Upper lobe of right lung (tissue), 1 donor: ENCODE measurements at places on chromosomes 2 and 18. TPM values are rescaled to one million over a fixed set of nuclear protein-coding genes. Genes with fewer than 3 reads are reported as not detected.

GRCh38 chr2:42071791-42072190 is 24.0 kb downstream of the PKDCC start:
- no peaks in the 10 kb centered on the region for H3K27me3 ChIP-seq
- H3K4me3 ChIP-seq = no peak overlapping the region
- H3K27ac ChIP-seq = no peak overlapping the region
- H3K36me3 ChIP-seq = no peaks in the 10 kb centered on the region

DNA sequence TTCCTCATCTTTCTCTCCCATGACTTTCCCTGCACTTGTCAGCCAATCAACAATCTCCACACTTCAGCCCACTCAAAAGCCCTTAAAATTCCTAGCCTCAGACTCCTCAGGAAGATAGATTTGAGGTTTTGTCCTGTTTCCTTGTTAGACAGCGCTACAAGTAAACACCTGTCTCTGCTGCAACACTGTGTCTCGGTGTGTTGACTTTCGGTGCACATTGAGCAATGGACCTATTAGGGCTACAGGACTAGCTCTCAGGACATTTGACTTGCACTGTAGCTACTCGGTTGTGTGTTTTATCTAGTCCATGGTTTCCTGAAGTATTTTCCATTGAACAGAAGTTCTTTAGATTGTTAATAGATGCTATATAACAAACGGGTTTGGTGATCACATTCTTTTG is 140.9 kb upstream of the XPO1 start:
- no peak for DNase-seq
- H3K27me3 ChIP-seq = no peaks in the 10 kb centered on the region
- no peaks in the 10 kb centered on the region for H3K4me1 ChIP-seq
- H3K4me3 ChIP-seq = no peak overlapping the region
- no peak overlapping the region for H3K27ac ChIP-seq

DNA sequence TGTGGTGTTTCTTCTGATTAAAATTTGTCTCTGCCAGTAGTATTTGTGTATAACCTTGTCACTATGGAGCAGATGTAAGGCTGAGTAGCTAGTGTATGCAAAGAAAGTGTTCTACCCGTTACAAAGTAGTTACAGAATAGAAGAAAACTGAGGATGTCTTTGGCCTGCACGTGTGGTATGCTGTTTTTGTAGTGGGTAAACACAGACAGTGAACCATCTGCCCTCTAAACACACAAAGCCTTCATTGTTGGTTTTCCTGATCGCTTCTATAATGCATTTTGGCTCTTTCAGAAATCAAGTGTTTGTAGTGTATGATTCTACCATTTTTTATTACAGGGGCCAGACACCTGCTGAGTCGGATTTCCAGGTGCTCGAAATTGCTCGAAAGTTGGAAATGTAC is 61.5 kb downstream of the FARP2 start:
- no peak for DNase-seq
- no peak overlapping the region for H3K27ac ChIP-seq
- H3K27me3 ChIP-seq = no peaks in the 10 kb centered on the region
- no peaks in the 10 kb centered on the region for H3K4me1 ChIP-seq
- H3K4me3 ChIP-seq = no peak overlapping the region
- H3K36me3 ChIP-seq = peaks cover 77% of the 10 kb centered on the region

GRCh38 chr18:76052227-76052595 is 442.8 kb downstream of the ZNF516 start:
- no peaks in the 10 kb centered on the region for H3K27me3 ChIP-seq
- no peak overlapping the region for H3K4me3 ChIP-seq
- H3K36me3 ChIP-seq = no peaks in the 10 kb centered on the region
- H3K27ac ChIP-seq = no peak overlapping the region
- no peak for DNase-seq

DNA sequence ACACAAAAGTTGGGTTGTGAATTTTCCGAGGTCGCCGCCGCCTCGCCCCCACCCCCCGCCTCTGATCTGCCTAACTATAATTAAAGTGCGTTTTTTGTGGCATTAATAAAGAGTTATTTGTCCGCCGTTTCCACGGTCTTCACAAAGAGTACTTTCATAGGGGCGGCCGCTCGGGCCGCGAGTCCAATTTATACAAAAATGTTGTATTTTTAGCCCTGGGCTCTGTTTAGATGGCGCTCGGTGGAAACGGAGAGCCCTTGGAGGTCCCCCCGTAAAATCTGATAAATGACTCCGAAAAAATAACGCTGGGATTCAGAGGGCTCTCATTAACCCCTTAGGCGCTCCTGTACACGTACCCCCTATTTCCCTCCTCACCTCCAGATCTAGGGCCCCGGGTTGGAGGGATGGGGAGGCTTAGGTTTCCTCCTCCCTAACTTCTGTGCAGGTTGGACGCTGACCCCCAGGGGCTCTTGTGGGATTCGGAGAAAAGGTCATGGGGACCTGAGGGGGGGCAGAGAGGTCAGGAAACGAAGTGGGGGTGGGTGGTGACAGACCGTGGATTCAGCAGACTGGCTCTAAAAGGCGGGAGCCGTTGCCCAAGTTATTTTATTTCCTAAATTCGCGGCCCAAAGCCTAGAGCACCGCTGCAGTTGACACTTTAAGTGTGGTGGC is 1.9 kb downstream of the CYP26B1 start:
- peak overlapping the region; percentile 46 for H3K4me3 ChIP-seq
- H3K4me1 ChIP-seq = peaks cover 66% of the 10 kb centered on the region
- H3K27ac ChIP-seq = no peak overlapping the region
- H3K36me3 ChIP-seq = no peaks in the 10 kb centered on the region
- peak; percentile 20 for DNase-seq

DNA sequence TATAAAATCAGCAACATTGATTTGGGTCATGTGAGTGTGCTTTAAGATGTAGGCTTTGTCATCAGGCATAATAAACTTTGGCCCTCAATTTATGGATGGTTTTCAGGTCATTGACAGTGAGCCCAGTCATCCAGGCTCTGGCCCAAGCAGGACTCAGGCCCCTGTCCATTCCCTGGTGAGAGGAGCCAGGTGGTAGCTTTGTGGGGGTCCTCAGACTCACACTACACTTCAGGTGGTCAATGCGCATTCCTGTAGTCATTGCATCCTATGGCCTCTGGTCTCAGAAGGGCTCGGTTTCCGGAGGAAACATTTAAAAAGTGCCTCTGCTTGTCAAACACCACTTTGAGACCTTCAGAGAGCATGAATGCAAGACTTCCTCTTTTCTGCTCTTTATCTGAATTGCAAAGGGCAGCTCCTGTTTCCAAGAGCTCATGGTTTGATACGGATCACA is 20.2 kb downstream of the LGALSL start:
- no peaks in the 10 kb centered on the region for H3K27me3 ChIP-seq
- H3K27ac ChIP-seq = no peak overlapping the region
- H3K4me1 ChIP-seq = no peaks in the 10 kb centered on the region
- H3K4me3 ChIP-seq = no peak overlapping the region
- no peaks in the 10 kb centered on the region for H3K36me3 ChIP-seq

DNA sequence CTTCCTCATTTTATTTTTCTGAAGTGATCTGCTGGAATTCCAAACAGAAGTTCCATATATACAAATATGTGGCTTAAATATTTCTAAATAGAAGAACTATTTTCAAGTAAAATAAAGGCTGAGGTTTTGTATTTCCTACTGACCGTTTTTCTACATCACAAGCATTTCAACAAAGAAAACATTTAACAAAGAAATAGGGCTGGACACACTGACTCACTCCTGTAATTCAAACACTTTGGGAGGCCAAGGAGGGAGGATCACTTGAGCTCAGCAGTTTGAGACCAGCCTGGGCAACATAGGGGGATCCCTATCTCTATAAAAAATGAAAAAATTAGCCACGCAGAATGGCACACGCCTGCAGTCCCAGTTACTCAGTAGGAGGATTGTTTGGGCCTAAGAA is 44.6 kb downstream of the TANK start:
- no peak for DNase-seq
- H3K4me3 ChIP-seq = no peak overlapping the region
- no peak overlapping the region for H3K27ac ChIP-seq
- H3K36me3 ChIP-seq = peaks cover 48% of the 10 kb centered on the region

DNA sequence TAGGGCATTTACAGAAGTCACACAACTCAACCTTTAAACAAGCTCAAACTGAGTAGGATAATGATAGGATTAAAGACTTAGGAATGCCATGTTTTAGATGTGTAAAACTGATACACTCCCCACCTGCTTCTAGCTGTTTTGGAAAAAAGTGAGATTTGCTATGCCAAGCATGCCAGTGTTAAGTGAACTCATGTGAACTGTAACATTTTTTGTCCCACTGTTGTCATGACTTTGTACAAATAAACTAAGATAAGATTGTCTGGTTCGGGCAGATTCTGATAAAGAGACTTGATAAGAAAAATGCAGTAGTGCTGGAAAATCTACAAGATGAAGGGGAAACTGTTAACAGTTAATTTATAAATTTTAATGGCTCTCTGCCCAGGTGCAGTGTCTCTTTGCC is 66.5 kb downstream of the GLS start:
- no peaks in the 10 kb centered on the region for H3K27me3 ChIP-seq
- H3K4me1 ChIP-seq = peaks cover 30% of the 10 kb centered on the region
- no peak for DNase-seq
- peak overlapping the region; percentile 69 for H3K27ac ChIP-seq

DNA sequence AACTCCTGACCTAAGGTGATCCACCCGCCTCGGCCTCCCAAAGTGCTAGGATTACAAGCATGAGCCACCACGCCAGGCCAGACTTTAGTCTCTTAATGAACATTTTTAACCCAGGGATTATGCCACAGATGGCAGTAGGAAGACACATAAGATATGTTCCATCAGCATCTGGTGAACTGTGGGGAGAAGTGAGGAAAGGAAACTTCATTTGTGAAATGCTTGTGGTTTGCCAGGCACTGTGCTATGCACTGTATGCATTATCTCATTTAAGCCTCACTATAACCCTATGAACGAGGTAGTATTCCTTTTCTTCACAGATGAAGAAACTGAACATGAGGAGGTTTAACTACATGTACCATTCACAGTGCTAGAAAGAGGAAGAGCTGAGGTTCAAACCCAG is 29.3 kb downstream of the PTRHD1 start:
- no peaks in the 10 kb centered on the region for H3K4me1 ChIP-seq
- no peak overlapping the region for H3K4me3 ChIP-seq
- peaks cover 90% of the 10 kb centered on the region for H3K36me3 ChIP-seq
- no peak overlapping the region for H3K27ac ChIP-seq

DNA sequence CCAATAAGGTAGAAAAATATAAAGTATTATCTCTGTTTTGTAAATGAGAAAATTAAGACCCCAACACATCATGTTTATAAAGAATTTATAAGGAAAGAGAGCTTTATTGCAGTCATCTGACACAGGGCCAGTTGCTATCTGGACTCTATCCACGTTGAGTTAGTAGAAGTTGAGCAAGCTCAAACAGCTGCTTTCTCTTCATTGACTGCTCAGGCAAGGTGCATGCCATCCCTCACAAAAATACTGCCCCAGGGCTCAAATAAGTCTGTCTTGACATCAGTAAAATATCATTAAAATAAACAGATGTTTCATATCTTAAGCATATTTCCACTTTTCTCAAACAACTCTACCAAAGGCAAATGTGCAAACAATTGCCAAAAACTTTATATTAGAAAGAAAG is 14.8 kb downstream of the COL5A2 start:
- H3K4me1 ChIP-seq = peaks cover 4% of the 10 kb centered on the region
- no peak overlapping the region for H3K4me3 ChIP-seq
- H3K27me3 ChIP-seq = no peaks in the 10 kb centered on the region
- no peak overlapping the region for H3K27ac ChIP-seq
- H3K36me3 ChIP-seq = no peaks in the 10 kb centered on the region

GRCh38 chr2:134954065-134954464 is 35.4 kb downstream of the CCNT2 start:
- no peaks in the 10 kb centered on the region for H3K27me3 ChIP-seq
- H3K4me3 ChIP-seq = no peak overlapping the region
- no peak overlapping the region for H3K27ac ChIP-seq
- H3K4me1 ChIP-seq = no peaks in the 10 kb centered on the region
- no peak for DNase-seq

GRCh38 chr18:67517444-67517765 is 885 bp upstream of the DSEL start:
- no peaks in the 10 kb centered on the region for H3K27me3 ChIP-seq
- H3K27ac ChIP-seq = peak overlapping the region; percentile 69
- H3K4me1 ChIP-seq = peaks cover 9% of the 10 kb centered on the region
- DNase-seq = no peak
- no peaks in the 10 kb centered on the region for H3K36me3 ChIP-seq

DNA sequence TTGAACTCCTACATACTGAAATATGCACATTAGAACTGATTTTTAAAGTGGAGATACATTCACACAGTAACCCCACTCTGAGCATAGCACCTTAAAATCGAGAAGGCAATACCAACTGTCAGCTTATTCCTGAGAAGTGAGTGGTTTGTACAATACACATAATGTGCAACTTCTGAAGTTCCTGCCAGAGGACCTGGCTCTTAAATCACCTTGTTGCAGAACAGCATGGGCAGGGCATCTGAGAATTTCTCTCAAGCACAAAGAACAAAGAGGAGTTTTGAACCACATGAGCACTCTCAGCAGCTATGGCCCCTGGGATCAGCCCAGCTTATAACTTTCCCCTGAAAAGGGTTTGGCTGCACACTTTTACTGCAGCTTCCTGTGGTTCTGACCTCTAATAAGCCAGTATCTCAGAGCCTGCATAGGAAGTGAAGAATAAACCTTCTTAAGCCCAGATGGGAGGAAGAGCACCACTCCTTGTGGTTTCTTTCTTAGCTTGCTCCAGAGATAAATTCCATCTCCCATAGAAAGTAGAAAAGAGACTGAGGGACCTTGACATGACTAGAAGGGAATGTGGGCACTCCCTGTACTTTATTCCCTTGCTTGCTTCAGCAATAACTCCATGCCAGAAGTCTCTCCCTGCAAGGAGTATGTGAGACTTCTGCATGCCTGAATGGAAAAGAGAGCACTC is 862.3 kb downstream of the SUCLG1 start:
- H3K27me3 ChIP-seq = no peaks in the 10 kb centered on the region
- H3K4me3 ChIP-seq = no peak overlapping the region
- no peak for DNase-seq
- no peaks in the 10 kb centered on the region for H3K4me1 ChIP-seq
- H3K27ac ChIP-seq = no peak overlapping the region

DNA sequence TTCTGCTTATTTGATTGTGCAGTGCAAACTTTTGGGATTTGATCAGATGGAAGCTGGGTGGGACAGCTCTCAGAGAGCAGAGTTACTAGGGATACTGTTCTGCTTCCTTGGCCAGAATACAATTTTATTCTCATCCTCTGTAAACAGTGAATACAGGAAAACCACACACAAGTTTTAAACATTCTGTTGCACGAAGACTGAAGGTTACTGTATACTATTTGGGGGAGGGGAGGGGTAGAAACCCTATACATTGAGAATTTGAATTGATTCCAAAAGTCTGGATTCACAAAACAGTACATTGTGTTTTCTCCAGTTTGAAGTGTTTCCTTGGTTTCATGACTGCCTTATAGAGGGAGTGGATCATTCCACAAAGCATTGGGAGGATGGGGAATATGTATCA is 149.9 kb downstream of the SETBP1 start:
- no peak overlapping the region for H3K4me3 ChIP-seq
- H3K4me1 ChIP-seq = peaks cover 29% of the 10 kb centered on the region
- H3K27me3 ChIP-seq = no peaks in the 10 kb centered on the region

GRCh38 chr2:218569661-218570500 is 1.2 kb downstream of the CNOT9 start:
- peak overlapping the region; percentile 90 for H3K27ac ChIP-seq
- no peak for DNase-seq
- peaks cover 29% of the 10 kb centered on the region for H3K4me1 ChIP-seq

GRCh38 chr2:68098291-68098797 is 35.5 kb upstream of the C1D start:
- no peak overlapping the region for H3K4me3 ChIP-seq
- H3K27me3 ChIP-seq = no peaks in the 10 kb centered on the region
- no peak overlapping the region for H3K27ac ChIP-seq
- H3K36me3 ChIP-seq = no peaks in the 10 kb centered on the region
- DNase-seq = no peak

- H3K27me3 ChIP-seq = no peaks in the 10 kb centered on the region
- DNase-seq = no peak
- H3K4me3 ChIP-seq = no peak overlapping the region
- peak overlapping the region; percentile 3 for H3K27ac ChIP-seq
Observed at GRCh38 chr2:229296016-229296415, 24.9 kb upstream of the PID1 start.

Gene ATG16L1
- total RNA-seq = 26.6 TPM

Gene GPD2
- total RNA-seq = 41.9 TPM

Gene GCA
- total RNA-seq = 64.8 TPM
